ENCODE measurements at places on chromosomes 2 and 18.

DNA sequence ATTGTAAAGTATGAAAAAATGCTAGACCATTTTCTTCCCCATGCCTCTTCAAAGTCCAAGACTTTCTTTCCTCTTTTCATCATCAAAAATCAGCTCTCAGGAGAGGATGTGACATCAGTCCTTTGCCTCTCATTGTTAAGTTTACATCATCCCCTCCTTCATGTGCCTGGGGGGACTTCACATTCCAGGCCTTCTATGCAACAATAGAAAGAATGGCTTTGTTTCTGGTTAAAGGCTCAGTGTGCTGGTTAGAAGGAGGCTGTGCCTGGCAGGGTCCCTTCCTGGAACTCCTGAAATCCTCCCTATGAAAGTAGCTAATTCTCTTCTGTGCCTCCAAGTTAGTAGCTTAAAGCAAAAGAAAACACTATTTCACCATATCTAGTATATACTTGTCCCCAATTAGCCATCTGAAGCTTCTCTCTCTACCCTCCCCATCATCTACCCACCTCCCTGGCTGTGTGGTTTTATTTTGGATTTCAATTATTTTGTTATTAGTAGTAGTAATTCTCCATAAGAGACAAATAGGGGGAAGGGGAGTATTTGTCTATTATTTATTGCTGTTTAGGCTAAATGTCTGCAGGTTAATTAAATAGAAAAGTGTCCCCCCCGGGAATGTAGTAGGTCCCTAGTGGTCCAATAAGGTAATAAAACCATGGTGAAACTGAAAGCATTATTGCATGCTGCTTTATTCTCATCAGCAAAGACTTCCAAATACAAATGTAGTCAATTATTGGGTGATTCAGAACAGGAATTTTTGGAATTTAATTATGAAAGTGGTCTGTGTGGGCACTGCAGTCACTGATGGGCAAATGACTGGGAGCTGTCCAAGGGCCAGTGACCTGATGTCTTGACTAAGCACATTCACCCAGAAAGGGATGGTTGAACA, 69.0 kb downstream of the CPO start:
- DNase-seq, result no peak

GRCh38 chr18:25470062-25470461, 118.1 kb upstream of the ZNF521 start:
- no peak for DNase-seq

DNA sequence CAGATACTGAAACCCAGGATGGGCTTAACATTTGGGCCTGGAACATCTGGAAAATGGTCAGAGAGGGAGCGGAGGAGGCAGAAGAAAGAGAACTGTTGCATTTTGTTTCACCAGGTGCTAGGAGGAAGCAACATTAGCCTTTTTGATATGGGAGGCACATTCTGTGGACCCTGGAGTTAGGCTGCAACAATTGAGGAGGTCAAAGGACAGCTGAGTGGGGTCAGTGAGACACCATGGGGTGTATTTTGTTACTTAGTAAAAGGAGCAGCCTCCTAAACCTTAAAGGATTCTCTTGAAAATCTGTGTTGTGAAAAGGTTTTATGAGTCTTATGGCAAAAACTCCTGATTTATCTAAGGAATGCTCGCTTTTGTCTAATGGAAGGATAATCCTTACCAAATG, 124.9 kb downstream of the GREB1L start:
- DNase-seq, result no peak

GRCh38 chr18:40868110-40868858, 1086.8 kb upstream of the PIK3C3 start:
- DNase-seq, result peak; percentile 60

DNA sequence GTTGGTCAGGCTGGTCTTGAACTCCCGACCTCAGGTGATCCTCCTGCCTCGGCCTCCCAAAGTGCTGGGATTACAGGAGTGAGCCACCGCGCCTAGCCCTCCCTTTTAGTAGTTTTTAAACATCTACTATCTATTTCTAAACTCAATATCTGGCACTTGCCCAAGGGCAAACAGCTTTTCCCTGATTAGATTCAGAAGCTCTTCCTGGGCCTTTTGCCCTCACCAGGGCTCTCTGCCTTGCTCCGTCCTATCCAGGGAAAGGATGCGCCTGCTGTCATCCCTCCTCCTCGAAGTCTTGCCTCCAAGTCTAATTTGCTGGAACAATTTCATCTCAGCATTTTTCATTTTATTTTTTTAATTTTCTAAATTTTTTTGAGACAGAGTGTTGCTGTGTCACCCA, 41.4 kb upstream of the FHOD3 start:
- DNase-seq, result no peak

GRCh38 chr2:217775920-217776503, 226.8 kb downstream of the TNS1 start:
- no peak for DNase-seq
